ENCODE measurements at places on chromosomes 7 and 10. TPM values are rescaled to one million over a fixed set of nuclear protein-coding genes. Genes with fewer than 3 reads are reported as not detected.

Gene HOXA1
- not detected for total RNA-seq

Gene ITIH2
- 0.12 TPM for total RNA-seq

Gene RHOBTB1
- total RNA-seq = 8.9 TPM

Gene C7orf25
- total RNA-seq = 13.7 TPM

Gene SEMA3D
- total RNA-seq = 0.05 TPM

Gene C10orf62
- total RNA-seq = not detected

Gene SSC4D
- total RNA-seq = 0.37 TPM

Gene TSPAN15
- 5.5 TPM for total RNA-seq

Gene CALML5
- not detected for total RNA-seq

Gene AGAP5
- 1.4 TPM for total RNA-seq

Gene WDR86
- 2.4 TPM for total RNA-seq

Gene PRPS1L1
- total RNA-seq = not detected

Gene IPMK
- 10.2 TPM for total RNA-seq

Gene CALML3
- total RNA-seq = not detected

Gene KIAA1549
- 1.4 TPM for total RNA-seq

Data from cardiac ventricle fibroblast (primary cell).